ENCODE measurements at places on chromosomes 3 and 15. TPM values are rescaled to one million over a fixed set of nuclear protein-coding genes. Genes with fewer than 3 reads are reported as not detected.

Gene ENTPD3
- total RNA-seq, result 0.03 TPM

Gene UBE2E2
- total RNA-seq, result 44.2 TPM

Gene NANOGP8
- total RNA-seq, result not detected

Gene MORC1
- 0.02 TPM for total RNA-seq

Gene PTX3
- total RNA-seq, result 0.99 TPM

Gene TMEM44
- total RNA-seq, result 11.7 TPM

Gene QRICH1
- 43.9 TPM for total RNA-seq

Gene CDAN1
- 4.8 TPM for total RNA-seq

Gene TARS3
- total RNA-seq, result 8.1 TPM

Gene TBL1XR1
- total RNA-seq, result 16.2 TPM

Gene DAG1
- total RNA-seq, result 47.5 TPM

Gene CSTA
- 1.5 TPM for total RNA-seq

Gene TRH
- not detected for total RNA-seq

Gene TMIE
- total RNA-seq, result 0.19 TPM

Gene TP63
- 0.18 TPM for total RNA-seq

Gene NGLY1
- total RNA-seq, result 21.3 TPM

Gene RBPMS2
- 7.2 TPM for total RNA-seq

Gene SYNM
- 36.1 TPM for total RNA-seq

Gene GUCA1C
- total RNA-seq, result not detected

Gene ADAMTS9
- 0.73 TPM for total RNA-seq

Gene PPP1R14D
- 0.21 TPM for total RNA-seq

Gene AGTR1
- 0.59 TPM for total RNA-seq

Gene SAXO2
- 0.99 TPM for total RNA-seq

Gene MON1A
- total RNA-seq, result 8.0 TPM

Gene FANCD2OS
- not detected for total RNA-seq

Gene SEMA3G
- total RNA-seq, result 0.11 TPM

Gene C2CD4A
- total RNA-seq, result 0.14 TPM

Gene ARHGAP11A
- total RNA-seq, result 98.7 TPM

Gene ARHGAP31
- total RNA-seq, result 0.98 TPM

Gene ARRDC4
- total RNA-seq, result 0.20 TPM

Gene SPATA12
- total RNA-seq, result 0.32 TPM

Gene TM4SF1
- 1,077 TPM for total RNA-seq

Gene UACA
- 42.1 TPM for total RNA-seq
